Forelimb muscle (tissue), 1 donor: ENCODE measurements at places on chromosomes 7 and 10.

DNA sequence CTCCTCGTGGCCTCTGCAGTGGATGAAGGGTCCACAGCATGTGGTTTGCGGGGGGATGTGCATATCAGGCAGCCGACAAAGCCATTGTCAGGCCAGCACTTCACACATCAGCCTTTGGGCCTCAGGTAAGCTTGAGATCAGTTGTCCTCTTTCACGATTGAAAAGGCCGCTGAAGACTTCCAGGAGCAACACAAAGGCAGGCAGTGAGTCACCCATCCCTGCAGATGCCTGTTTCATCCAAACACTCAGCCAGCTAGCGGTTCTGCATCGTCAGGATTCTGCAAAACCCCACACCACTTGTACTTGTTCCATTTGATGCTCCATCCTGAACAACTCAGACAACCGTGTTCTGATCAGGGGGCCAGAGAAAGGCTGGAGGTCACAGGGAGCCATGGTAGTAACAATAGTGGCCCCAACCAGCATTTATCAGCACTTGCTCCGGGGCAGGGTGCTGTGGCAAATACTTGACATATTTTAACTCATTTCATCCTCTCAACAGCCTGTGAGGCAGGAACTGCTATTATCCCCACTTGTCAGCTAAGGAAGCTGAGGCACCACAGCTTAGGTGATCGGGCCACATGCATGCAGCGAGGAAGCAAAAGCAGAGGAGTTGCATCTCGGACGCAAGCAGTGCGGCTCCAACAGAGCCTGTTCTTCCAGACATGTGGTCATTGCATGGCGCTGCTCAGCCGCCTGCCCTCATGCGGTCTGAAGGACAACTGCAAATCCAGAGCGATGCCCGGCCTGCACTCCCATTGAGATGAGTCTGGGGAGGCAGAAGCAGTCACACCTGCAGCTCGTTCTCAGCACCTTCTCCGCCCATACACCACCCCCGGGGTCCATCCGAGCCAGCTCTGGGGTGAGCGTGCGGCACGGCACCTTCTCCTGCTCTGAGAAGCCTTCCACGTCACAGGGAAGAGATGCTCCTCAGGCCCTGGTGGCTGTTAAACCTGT is 144.9 kb downstream of the PAXIP1 start:
- DNase-seq: no peak

DNA sequence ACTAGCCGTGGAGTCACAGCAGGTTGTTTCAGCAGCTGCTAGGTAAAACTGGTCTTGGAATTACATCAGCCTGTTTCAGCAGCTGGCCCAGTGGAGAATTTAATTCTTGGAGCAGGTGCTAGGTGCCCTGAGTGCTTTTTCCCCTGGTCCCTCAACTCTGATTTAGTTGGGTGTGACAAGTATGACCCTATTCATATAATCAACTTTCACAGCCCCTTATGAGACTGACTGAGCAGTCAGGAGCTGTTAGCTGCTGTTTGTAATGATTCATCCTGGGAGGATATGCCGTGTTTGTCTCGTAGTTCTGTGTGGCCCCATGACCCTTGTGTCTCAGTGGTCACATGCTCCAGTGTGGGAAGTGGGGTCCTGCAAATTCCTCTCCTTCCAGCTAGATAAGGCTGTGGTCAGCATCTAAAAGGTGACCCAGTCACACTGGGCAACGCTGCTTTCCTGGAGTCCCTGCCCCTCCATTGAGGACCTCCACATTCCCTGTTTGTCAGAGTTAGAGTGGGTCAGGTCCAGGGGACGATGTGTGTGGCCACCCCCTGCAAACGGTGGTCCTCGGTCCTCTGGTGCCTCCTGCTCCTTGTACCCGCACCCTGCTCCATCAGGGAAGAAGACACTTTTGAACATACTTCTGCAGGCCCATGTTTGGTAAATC is 28.3 kb downstream of the TBATA start:
- no peak for DNase-seq

- peak; percentile 43 for DNase-seq
These were observed 2.8 kb downstream of the ASIC3 start for GRCh38 chr7:151051108-151051507.

DNA sequence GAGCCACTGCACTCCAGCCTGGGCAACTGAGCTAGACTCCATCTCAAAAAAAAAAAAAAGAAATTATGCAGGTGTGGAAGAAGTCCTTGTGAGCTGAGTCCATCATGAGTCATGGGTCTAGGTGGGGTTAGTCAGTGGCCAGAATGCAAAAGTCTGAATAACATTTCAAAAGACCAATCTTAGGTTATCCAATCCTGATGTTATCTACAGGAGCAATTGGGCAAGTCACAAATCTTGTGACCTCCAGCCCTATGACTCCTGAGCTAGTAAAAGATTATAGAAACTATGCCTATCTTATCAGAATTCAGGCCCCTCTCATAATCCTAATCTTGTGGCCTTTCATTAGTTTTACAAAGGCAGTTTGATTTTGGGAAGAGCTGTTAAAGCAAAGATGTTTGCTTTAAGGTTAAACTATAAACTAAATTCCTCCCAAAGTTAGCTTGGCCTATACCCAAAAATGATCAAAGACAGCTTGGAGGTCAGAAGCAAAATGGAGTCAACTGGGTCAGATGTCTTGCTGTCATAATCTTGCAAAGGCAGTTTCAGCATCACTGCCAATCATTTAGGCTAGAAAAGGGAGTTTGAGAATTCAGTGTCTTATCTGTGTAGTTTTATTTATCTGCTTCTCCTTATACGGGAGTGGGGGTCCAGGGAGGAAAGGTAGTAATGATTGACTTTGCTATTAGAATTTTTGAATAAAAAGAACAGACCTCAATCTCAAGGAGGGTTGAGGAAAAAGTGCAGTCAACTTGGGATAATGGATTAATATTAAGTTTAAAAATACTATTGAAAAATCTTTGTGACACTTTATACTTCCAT is 71.2 kb upstream of the TRIM24 start:
- no peak for DNase-seq

DNA sequence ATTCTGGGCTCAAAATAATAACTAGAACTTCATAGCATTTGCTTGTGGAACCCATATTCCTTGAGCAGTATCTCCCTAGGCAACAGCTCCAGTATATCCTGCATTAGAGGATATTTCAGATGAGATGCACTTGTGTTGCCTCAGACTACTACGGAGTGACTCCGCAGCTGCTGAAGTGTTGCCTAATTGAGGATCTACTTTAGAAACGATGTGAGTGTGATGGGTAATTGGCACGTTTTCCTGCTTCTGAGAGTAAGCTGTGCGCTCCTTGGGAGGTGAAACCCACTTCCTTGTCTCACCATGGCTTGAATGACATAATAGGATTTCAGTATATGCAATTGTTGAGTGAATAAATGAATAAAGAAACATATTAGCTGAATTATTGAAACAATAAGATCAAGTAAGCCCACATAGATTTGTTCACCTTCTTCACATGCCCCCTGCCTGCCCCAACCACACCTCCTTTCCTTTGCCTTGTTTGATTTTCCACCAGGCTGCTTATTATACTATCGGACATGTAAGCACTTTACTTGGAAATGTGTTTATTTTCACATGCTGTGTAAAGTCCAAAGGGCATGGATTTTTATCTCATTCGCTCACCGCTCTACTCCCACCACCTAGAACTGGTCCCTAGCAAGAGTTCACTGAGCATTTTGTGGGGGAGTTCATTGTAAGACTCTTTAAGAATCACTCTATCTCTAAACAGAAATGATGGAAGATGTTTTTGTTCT is 303.8 kb downstream of the KCNMA1 start:
- DNase-seq: no peak

- no peak for DNase-seq
These were observed 62.3 kb downstream of the ATE1 start for GRCh38 chr10:121865554-121865953.

DNA sequence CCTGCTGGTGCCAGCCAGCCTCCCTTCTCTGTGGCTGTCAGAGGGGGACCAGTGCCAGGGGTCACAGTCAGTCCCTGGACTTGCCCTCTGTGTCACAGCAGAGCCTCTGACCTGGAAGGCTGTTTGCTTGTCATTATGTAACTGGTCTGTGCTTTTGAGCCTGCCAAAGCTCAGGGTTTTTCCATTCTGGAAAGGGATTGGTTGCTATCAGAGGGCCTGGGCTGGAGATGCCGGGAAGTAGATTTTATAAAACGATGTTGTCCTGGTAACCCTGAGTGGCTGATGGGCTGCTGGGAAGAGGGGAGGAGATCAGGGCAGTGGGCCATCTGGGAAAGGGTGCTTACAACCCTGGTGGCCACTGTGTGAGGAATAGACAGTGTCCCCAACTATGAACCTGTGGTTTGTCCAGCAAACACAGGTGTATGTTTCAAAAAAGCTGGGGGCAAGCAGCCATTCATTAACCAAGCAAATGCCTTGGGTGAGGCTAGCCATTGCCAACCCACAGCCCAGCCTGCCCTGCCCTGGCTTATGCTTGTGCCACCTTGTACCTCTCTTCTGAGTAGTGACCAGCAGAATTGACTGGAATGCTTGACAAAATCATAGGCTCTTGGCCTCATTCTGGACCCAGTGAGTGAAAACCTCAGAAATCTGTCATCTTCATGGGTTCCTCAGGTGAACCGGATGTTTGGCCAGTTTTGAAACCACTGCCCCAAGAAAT is 21.6 kb downstream of the SFTPD start:
- no peak for DNase-seq

DNA sequence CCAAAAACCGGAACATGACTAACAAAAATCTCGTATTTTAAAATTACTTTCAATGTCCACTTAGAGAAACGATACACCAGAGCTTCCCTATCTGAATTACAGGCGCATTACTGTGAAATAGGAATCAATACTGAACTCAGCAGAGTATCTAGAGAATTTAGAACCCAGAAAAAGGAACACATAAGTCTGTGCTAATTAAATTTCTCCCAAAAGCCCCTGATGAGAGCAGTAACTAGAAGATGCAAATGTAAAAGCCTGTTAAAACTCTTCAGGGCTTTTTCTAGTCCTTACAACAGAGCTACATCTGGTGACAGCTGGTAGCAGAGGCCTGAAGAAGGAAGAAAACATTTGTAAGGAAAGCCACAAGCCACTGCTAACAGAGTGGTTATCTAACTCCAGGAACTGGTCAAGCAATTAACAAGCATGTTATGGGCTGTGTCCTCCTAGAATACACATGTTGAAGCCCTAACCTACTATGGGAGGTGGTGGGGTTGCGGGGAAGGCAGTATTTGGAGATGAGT is 24.2 kb downstream of the ITIH5 start:
- no peak for DNase-seq

GRCh38 chr7:50317697-50318669 is 13.5 kb downstream of the IKZF1 start:
- DNase-seq: no peak

- DNase-seq: no peak
These were observed 171.6 kb upstream of the NPSR1 start for GRCh38 chr7:34486371-34486770.

DNA sequence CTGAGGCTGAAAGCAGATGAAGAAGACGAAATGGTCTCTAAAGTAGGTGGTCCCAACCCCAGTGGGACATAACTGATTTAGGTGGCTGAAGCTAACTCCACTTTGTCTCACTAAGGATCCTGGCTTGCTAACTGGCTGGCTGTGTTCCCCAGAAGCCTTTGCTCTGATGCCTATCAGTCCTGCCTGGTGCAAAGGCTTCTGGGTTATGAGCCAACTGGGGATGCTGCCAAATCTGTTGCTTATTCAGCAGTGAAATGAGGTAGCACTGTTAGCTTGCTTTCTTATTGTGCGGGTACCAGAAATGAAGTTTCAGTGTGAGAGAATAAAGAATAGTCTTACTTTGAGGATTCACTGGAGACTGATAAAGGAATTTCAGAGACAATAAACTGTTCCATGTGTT is 18.1 kb downstream of the PRKG1 start:
- DNase-seq: no peak

- DNase-seq: no peak
These were observed 19.2 kb downstream of the ST8SIA6 start for GRCh38 chr10:17435187-17435586.

- no peak for DNase-seq
These were observed 4.4 kb upstream of the RAMP3 start for GRCh38 chr7:45153233-45153632.

DNA sequence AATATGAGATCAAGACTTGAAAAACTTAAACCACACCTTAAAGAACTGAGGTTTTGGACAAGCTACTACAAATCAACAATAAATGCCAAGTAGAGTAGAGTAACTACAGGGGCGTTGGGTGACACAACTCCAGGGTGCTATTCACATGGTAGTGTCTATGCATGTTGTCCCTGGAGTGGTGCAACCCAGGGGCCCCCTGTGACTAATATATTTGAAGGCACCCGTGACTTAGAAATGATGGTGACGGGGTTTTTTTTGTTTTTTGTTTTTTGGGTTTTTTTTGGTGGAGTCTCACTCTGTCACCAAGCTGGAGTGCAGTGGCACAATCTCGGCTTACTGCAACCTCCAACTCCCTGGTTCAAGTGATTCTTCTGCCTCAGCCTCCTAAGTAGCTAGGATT is 106.9 kb downstream of the FAM107B start:
- no peak for DNase-seq

DNA sequence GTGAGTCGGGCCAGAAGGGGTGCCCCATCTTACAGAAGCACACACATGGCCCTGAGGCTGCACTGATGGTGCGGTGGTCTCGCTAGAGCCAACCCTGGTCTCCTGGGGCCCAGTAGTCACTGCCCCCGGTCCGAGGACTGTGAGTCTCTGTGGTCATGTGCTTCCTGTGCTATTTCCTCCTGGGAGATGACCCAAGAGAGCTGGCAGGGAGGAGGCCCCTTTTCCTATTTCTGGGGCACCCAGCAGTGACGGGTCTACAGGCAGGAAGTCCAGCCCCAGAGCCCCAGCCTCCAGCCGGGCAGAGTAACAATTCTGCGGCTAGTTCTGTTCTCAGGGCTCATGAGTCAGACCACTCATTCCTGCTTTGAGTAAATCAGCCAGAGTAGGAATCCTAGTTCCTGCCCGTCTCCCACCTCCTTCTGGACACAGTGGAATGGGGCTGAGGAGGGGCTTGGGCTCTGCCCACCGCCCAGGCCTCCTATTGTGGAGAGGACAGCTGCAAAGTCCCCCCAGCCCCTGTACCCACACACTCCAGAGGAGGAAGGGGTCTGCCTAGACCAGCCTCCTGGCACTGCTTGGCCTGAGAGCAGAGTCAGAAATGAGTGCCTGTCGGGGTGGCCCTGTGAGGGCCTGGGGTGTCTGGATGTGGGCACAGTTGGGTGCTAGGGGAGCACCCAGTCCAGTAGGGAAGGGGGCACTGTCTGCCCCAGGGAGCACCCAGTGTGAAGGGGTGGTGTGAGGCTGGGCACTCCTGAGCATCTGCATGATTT is 80.5 kb upstream of the PPIF start:
- no peak for DNase-seq

DNA sequence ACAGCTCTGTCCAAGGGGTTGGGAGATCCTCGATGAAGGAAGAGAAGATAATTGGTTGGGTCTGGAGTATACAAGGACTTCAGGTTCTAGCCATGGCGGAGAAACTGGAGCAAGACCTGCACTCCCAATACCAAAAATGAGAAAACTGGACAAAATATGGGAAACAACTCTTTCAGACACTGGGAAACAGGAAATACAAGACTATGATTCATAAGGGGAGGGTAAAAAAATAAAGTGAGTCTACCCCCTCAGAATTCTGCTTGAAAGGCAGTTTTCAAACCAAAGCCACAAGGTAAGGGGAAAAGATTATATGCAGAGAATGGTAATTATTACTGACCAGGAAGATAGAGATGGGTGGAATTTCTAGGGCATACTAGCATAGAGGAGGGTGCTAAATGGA is 10.2 kb upstream of the SEC61G start:
- DNase-seq: no peak
